Stimulated activated CD4-positive, alpha-beta T cell treated with anti-CD3 and anti-CD28 coated beads, Interleukin-2, amount 100 ng/mL, for 48 hours (primary cell): ENCODE measurements at places on chromosomes 4 and X.

DNA sequence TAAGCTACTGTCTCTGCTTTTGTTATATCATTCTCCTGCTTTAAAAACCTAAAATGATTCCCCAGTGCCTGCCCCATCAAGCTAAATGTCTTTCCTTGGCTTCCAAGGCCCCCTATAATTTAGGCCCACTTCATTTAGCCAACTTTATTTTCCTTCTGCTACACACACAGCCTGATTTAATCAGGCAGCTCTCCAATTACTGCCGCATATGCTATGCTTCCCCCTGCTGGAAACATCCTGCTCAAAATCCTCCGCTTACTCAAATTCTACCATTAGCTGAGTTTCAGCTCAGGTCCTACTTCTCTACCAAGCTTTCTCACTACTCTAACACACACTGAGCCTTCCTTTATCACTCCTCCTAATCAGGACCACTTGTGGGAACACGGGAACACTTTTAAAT, 17.0 kb downstream of the LAMP2 start:
- no peak for DNase-seq

DNA sequence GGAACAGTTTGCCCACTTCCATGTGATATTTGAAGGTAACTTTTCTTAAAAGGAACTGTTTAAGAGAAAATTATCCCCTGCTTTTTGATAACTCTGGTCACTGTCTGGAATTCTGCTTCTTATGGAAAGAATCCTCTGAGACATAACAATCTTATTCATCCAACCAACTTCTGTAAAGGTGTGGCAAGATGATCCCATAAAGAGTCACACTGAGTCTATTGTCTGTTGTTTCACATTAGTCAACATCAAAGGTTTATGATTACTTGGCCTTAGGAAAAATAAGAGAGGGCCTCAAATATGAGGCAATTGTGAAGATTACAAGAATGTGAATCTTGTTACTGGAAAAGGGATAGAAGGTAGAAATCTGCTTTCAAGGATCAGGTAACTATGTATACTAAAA, 88.0 kb upstream of the MAGEB18 start:
- no peak for DNase-seq

DNA sequence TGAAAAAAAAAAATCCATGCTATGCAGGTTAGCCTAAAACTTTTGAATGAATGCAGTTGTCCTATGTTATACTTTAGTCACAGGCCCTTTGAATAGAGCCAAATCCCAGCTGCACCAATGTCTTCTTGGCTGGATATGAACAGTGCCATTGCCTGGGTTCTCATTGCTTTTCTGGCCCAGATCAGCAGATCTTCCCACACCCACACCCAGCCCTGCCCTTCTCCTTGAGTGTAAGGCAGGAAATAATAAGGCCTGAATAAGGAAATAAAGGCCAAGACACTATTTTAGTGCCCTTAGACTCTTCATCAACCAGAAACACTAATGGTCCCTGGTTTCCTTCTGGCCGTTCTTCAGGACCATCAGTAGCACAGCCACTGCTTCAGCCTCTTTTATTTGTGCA, 66.6 kb downstream of the USP38 start:
- DNase-seq = no peak

GRCh38 chr4:118680808-118681207, 4.4 kb upstream of the METTL14 start:
- no peak for DNase-seq

- DNase-seq = no peak
Measured at GRCh38 chrX:154373340-154374306, 811 bp downstream of the FLNA start.

GRCh38 chr4:88846206-88846790, 148.7 kb upstream of the NAP1L5 start:
- DNase-seq = no peak

DNA sequence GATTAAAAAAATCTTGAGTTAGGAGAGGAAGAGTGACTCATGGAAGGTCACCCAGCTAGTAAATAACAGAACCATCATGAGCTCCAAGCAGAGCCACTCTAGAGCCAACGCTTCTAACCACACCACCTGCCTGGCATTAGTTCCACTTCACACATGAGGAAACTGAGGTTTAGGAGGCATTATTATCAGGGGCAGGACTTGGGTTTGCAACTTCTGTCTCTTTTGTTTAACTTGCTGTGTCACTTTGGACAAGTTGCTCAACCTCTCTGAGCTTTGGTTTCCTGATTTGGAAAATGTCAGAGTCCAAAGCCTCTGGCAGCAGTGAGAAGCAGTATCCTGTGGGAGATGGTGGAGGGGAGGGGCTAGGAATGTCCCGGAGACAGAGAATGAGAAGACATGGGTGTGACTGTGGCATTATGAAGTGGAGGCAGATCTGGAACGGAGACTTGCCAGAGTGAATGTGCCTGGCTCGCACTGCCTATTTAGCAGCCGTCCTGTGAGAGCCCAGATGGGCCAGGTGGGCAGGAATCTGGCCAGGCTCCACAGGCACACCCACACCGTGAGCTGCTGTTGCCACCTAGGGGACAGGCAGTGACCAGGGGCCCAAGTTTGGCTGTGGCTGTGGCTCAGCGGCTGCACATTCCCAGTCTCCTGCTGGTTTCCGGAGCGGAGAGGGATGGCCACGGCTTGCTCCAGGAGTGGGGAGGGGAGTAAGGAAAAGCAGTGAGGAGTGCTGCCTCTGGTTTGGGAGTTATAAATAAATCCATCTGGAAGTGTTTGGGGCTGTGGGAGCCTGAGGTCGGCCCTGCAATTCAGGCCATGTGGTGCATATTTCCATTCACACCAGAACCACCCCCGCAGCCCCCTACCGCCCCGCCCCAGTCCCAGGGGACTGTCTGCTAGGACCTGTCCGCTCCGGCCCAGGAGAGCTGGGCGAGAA, 93.4 kb downstream of the NHSL2 start:
- no peak for DNase-seq

GRCh38 chr4:182555997-182556418, 312.8 kb downstream of the TENM3 start:
- no peak for DNase-seq

GRCh38 chrX:117895418-117895817, 221.2 kb downstream of the KLHL13 start:
- no peak for DNase-seq

DNA sequence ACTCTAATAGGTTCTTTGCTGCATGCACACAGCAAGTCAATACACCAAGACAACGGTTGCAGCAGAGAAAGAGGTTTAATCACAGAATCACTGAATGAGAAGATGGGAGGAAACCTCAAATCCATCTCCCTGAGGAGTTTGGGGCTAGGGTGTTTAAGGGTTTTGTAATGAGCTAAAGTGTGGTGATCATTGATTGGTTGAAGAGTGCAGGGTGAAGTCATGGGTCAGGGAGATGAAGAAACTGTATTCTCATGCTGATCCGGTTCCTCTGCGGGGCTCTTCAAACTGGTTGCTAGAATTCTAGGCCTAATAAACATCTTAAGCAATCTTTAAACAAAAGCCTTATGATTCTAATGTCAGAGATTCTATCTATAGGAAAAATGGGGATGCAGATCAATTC, 432.5 kb upstream of the FAM47C start:
- no peak for DNase-seq

GRCh38 chr4:53974561-53974960, 89.8 kb downstream of the CHIC2 start:
- DNase-seq = no peak

- DNase-seq = no peak
Measured at GRCh38 chr4:5037553-5038551, 13.4 kb upstream of the STK32B start.

- DNase-seq = no peak
Measured at GRCh38 chrX:47523713-47524166, 37.3 kb upstream of the ARAF start.

- DNase-seq = no peak
Measured at GRCh38 chr4:37946503-37947179, 13.6 kb upstream of the PTTG2 start.

- DNase-seq = no peak
Measured at GRCh38 chrX:4741024-4741423, 1027.6 kb upstream of the PRKX start.

DNA sequence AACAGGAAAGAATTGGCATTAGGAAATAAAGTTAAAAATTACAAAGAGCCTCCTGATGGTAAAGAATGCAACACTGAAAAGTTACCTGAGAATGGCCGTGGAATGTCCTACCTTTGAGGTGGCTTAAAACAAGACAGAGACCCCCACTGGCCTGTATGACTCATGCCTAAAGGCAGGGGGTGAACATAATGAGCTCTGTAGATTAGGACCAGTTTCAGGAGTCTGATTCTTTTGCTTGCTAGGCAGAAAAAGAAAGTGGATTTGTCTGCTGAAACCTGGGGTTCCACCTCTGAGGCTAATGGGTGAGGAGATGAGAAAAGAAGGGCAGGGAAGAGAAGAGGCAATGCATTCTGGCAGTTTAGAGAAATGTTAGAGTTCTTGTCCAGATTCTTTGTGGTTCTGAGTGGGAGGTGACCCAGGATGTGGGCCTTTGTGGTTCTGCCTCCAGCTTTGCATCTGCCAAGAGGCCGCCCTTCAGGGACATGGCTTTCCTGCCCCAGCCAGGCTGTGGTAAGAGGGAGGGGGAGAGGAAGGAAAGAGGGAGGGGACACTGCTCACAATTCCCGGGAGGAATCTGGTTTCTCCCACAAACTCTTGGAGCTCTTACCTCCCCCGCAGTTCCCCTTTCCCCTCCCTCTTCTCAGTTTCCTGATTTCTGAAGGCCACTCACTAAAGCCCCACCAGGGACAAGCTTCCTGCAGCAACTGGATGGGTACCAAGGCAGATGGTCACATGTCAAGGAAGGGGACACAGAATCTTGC, 109.6 kb downstream of the EFNB1 start:
- no peak for DNase-seq

DNA sequence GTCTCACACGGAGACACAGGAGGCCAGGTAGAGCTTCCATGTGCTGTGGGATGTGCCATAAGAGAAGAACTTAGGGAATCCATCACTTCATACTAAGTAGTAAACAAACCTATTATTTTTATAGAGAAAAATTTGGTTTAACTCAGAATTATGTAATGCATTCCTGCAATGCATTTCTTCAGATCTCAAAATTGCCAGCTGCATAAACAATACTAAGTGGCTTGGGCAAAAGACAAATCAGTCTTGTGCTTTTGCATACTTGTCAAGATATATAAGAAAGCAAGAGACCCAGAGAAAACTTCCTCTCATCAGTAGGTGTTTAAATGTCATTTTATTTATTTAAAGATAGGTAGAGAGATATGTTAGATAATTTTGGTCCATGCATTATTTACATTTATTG, 382.1 kb upstream of the CTSO start:
- no peak for DNase-seq

DNA sequence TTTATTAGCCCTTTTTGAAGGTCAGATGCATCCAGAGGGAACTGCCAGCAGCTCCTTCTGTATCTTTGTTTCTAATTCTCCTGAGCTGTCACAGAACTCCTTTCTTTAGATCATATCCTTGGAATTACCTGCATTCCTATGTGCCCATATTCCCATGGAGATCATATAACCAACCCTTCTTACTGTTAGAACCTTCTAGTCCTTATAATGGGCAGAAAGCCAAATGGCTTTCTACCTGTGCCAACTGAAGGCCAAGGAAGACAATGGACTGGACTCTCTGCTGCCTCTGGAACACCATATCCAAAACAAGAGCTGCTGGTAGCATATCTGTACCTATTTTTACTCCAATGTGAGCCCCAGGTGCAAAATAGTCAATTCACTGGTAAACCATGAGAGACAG, 60.7 kb downstream of the TBC1D9 start:
- no peak for DNase-seq

- DNase-seq = no peak
Measured at GRCh38 chrX:70453024-70453618, 8.5 kb downstream of the DLG3 start.

- DNase-seq = no peak
Measured at GRCh38 chrX:24063488-24063887, 8.7 kb downstream of the EIF2S3 start.

DNA sequence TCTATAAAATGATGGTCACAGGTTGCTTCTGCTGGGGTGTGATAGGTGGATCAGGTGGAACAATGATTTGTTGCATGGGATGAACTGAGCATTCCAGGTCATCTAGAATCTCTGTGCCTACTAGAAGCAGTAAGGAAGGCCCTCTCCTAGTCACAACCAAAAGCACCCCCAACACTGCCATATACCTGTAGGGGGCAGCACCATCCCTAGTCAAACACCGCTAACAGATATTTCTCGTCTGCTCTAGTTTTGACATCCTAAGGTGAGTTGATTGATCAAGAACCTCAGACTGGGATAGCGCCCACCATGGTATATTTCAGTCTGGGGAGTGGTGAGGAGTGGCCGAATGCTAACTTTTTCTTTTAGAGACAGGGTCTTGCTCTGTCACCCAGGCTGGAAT, 160.2 kb downstream of the NHS start:
- peak; percentile 32 for DNase-seq

DNA sequence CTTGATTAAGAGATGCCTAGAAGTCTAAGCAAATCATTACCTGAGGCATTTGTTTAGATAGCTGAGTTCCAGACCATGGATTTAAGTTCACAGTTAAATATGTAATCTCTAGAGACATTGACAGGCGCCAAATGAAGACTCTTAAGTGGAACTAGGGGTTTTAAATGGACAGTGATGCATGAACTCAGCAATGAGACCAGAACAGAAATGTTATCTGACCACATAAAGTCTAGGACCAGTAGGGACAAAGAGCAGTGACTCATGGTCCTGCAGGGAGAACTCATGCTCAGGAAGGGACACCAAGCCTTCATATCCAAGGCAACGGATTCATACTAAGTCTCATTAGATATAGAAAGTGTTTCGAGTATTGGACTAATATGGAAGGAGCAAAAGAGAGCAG, 152.3 kb downstream of the PPARGC1A start:
- DNase-seq = no peak

DNA sequence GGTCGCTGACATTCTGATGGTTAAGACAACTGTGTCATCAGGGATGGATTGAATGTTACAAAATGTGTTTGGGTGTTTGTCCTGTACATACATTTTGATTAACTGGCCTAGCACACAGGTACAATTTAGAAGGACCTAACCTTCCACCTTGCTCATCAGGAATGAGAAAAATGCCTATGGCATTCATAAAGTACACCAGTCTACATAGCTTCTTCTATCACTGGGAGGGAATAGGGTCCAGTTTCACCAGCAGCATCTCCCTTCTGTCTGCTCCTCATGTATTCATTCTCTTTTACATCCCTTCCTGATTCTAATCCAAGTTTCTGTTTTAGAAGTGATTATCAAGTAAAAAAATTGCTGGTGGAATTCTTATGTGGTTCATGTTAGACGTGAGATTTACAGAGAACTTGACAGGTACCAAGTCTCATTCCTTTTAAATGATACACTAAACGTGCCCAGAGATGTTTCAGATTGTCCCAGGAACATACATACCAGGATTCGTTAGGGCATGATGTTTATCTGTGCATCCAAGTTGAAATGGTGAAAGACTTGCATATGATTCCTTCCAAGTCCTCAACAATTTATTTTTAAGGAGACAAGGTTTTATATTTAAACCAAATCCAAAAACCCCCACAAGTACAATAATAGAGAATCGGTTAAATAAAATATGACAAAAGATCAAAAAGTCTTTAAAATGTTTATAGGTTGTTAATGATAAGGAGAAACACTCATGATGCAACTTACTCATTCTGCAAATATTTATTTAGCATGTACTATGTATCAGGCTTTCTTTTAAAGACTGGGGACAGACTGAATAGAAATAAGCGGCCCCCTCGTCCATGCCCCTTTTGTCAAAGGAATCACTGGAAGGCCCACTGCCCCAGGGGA, 359.1 kb downstream of the ZNF674 start:
- no peak for DNase-seq
